NCI-H2081 (cell line): ENCODE measurements at places on chromosomes 1 and 21.

DNA sequence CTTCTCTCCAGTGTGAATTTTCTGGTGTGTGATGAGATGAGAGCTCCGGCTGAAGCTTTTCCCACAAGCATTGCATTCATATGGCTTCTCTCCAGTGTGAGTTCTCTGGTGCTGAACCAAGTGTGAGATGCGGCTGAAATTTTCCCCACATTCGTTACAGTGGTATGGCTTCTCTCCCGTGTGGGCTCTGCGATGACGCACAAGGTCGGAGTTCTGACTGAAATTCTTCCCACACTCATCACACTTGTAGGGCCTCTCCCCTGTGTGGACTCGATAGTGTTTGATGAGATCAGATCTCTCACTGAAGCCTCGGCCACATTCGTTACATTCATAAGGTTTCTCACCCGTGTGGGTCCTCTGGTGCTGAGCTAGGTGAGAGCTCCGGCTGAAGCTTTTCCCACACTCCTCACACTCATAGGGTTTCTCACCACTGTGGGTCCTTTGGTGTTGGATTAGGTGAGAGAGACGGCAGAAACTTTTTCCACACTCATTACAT lies 7.4 kb downstream of the ZNF436 start:
- DNase-seq, result no peak

DNA sequence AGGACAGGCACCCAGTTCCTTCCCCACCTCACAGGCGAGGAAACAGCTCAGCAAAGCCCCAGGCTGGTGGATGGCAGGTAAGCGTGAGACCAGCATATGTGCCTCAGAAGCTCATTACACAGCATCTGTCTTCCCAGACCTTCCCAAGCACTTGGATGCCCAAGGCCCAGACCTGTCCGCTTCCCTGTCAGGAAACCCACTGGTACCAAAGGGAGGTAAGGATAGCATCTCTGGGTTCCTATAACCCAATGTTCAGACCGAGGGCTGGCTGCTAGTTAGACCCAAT lies 3.3 kb downstream of the POFUT2 start:
- DNase-seq, result no peak

- no peak for DNase-seq
Measured at GRCh38 chr1:88878731-88879130, 12.6 kb downstream of the GTF2B start.

GRCh38 chr1:82161700-82162141 lies 361.0 kb downstream of the ADGRL2 start:
- DNase-seq, result no peak

DNA sequence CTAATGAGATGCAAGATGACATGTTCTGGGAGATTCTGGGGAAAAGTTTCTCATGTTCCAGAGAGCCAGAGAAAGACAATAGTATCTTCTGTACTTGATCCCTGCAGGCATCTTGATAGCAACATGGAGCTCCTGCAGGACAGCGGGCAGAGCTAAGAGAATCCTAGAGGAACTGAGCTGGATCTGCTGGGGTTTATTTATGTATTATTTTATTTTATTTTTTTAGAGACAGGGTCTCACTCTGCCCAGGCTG lies 22.7 kb upstream of the SCAF4 start:
- DNase-seq, result no peak
